NCI-H1092 (cell line): ENCODE measurements at places on chromosomes 5 and 9.

DNA sequence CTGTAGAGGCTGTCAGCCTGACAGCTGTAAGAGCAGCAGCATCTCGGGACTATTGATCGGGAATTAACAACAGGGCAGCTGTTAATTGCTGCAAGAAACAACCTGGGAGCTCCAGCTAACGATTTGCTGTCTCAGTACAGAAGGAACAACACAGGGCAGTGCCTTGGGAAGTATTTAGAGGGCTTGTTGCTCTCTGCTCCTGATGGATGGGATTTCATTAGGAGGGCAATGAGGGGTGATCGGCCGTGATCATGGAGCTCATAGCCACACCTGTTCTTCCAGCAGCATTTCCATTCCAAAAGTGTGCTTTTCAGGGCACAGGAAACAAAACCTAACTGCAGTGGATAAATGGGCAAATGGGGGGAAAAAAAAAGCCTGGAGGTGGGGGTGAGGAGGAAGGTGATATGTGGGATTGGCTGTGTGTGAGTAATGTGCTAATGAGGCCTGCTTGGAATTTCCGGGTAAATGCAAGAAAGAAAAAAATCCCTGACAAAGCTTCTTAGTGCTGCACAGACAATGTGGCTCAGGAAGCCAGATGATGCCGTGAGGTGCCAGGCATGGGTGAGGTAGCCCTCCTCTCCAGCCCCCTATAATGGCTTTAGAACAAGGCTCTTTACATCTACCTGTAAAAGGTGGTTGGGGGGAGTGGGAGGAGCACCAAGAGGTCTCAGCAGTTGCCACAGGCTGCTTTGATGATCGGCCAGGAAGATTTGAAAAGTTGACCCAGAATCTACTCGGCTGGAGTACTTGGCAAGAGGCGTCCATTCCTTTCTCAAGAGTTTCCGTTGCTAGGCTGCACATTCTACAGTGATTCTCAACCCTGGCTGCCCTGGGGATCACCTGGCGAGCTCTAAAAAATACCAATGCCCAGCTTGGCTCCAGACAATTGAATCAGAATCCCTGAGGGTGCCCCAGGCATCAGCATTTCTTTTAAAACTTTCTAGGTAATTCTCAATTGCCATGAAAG, 139.5 kb upstream of the KLF9 start:
- DNase-seq: peak; percentile 21

DNA sequence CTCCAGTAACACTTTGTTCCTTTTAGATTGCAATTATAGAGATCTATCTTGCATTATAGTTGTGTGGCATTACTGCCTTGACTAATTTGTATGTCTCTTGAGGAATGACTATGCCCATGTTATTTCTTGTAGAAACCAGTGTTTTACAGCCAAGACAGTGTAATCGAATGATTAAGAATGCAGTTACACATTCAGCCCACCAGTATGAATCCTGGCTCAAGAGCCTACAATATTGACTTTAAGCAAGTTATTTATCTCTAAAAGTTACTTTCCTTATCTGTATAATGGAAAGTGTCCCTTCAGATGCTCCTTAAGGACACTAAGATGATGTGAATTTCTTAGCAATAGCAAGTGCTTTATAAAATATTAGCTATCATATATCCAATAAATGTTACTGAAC, 9.7 kb upstream of the SNX24 start:
- DNase-seq: no peak

DNA sequence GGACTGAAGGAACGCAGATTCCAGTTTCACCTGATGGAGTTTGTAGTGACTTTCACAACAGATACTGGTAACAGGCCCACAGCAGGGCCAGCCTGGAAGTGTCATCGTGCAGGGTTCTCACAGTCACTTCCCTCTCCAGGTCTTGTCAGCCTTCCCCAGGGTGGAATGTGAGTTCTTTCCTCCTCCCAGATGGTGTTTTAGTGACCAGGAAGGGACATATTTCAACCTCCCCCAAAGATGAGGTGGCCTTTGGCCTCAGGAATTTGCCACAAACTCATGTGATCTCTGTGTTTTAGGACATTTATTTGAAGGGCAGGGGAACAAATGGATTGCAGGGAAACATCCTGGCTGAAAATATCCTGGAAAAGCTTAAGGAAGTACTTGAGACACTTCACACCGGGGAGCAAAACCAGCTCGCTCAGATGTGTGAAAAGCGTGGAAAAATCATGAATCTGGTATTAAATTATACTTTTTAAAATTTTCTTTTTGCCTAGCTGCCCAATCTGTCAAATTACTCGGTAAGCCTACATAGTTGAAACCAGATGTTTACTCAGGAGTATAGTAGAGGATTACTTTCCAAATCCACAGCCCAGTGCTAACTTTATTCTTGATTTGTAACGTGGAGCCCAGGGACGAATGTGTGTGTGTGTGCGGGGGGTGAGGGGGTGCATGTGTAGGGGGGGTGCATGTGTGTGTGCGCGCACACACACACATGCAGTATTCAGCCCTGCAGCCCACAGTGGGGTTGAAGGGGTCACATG, 66.8 kb downstream of the PTPDC1 start:
- DNase-seq: no peak

DNA sequence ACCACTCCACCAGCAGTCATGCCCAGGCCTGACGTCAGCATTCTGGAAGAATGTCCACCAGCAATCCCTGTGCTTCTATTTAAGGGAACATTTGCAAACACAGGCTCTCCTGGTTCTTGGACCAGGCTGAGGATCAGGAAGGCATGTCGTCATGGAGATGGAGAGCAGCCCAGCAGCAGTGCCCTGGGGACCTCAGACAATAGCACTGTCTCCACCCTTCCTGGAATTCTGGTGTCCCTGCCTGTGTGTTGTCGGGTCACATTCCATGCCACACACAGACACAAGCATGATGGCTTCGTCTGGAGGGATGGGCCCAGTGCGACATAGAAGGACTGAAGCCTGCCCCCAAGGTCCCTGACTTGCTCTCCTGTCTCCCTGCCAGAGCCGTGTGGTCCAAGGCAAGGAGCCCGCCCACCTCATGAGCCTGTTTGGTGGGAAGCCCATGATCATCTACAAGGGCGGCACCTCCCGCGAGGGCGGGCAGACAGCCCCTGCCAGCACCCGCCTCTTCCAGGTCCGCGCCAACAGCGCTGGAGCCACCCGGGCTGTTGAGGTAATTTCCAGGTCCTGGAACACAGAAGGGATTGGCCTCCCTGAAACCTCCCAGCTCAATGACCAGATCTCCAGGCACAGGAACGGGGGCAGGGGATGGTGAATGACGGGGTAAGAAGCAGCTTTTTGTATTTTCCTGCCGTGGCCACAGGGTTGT, 43.8 kb downstream of the STOM start:
- DNase-seq: no peak

- DNase-seq: no peak
These were observed 20.5 kb upstream of the TTLL11 start for GRCh38 chr9:122113574-122113973.

DNA sequence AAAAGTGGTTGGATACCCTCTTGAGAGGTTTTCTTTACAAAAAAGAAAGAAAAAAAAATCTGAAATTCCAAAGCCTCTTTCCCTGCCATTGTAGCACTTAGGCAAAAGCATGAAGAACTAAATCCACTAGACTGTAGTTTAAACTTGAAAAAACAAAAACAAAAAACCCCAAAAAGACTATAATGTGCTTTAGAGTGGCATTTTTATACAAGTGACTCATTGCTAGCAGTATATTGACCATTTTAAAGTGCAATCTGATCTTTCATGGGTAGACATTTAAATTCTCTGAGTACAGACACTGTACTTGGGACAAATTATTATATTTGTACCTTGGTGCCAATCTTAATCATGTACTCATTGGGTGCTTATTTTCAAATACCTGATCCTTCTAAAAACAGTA, 50.8 kb downstream of the NDFIP1 start:
- no peak for DNase-seq

- no peak for DNase-seq
These were observed 170.5 kb downstream of the GABRB2 start for GRCh38 chr5:161376034-161376433.

DNA sequence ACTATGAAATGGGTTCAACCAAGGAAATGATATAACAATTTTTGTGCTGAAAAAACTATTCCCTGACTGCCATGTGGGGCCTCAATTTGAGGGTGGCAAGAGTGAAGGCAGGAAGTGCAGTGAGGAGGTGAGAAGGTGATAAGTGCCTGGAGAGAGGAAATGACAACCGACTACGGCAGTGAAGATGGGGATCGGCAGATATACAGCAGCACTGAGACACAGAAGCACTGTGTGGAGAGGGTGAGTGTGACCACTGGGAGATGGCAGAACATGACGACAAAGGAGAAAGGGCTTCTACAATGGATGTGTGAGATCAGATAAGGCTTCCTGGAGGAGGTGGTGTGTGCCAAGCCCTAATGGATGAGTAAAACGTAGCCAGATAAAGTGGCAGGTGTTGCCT, 271.8 kb downstream of the TRIM32 start:
- no peak for DNase-seq
